GM20000 (cell line): ENCODE measurements at places on chromosomes 5 and 9.

GRCh38 chr9:83511051-83511450 lies 27.1 kb downstream of the FRMD3 start:
- peak; percentile 21 for DNase-seq

- DNase-seq: no peak
Measured at GRCh38 chr9:5453673-5454072, 3.3 kb downstream of the CD274 start.

- DNase-seq: no peak
Measured at GRCh38 chr5:154728939-154729588, 26.1 kb upstream of the LARP1 start.

- no peak for DNase-seq
Measured at GRCh38 chr5:131720714-131721113, 76.1 kb downstream of the FNIP1 start.

- DNase-seq: no peak
Measured at GRCh38 chr5:90227683-90228082, 181.9 kb downstream of the CETN3 start.

GRCh38 chr9:68643901-68644809 lies 60.9 kb upstream of the PIP5K1B start:
- peak; percentile 47 for DNase-seq

- DNase-seq: no peak
Measured at GRCh38 chr9:106481013-106481609, 381.9 kb upstream of the ZNF462 start.

- no peak for DNase-seq
Measured at GRCh38 chr9:95150903-95151302, 166.6 kb downstream of the FANCC start.

GRCh38 chr9:86735772-86736458 lies 211.4 kb downstream of the GAS1 start:
- DNase-seq: no peak

DNA sequence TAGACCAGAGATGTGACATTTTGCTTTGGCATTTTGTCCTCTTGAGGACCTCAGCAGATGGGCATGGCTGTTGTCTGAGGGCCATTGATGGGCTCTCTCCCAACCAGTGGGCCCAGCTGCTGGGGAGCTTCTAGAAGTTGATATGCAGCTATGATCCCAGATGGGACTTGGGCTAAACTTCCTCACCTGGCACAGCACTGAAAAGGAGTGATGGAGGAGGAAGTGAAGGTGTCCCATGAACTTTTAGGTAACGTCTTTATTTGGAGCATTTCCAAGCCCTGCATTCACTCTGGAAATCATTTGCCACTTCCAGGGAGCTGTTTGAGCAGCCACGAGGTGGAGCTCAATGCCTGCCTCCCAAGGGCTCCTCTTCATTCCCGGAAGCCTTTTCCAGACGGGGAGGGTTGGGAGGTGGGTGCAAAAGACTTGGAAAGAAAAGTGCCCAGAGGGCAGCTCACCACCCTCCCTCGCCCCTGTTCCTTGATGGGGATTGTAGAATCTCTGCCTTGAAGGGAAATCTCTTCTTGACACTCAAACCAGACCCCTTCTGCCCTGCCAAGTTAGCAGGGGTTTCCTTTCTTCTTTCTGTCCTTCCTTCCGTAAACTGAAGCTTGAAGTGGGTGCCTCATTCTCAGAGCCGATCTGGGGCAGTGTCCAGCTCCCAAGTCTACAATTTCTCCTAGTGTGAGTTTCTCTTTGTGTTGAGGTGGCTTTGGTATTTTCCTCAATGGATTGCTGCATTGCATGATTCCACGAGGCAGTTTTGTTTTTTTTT lies 18.1 kb upstream of the NEUROG1 start:
- DNase-seq: no peak

- DNase-seq: peak; percentile 84
Measured at GRCh38 chr9:98101868-98102273, 17.2 kb downstream of the TRIM14 start.

GRCh38 chr9:1723522-1724015 lies 291.6 kb upstream of the SMARCA2 start:
- no peak for DNase-seq

DNA sequence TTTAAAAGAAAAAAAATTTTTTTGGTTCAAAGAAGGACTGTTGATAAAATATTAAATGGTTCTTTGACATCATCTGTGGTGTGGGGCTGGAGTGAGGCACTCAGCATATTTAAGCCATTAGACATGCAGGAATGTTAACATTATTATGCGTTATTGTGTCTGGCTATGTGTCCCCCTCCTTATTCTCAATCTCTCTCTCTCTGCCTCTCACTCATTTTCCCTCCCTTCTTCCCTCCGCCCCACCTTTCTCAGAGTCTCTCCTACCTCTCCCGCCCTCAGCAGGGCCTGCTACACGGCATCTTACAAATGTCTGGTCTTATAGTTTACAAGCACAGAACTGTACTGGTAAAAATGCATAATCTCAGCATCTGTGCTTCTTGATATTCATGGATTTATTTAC lies 287.8 kb upstream of the TMEM161B start:
- no peak for DNase-seq

DNA sequence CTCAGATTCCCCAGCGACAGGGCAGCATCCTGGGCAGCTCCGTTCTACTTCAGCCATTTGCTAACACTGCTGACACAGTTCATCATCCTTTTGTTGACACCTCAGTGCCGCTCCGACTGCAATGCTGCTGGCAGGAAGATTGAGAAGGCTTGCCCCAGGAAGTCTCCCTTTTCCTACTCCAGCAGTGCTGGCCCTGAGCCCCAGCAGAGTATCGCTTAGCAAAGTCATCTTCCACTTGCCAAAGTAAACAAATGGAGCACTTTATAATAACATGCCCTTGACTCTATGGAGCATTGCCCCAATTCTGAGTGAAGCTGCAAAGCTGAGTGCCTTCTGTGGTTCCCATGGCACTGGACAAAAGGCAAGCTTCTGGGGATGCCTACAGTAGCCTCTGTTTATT lies 32.2 kb downstream of the PRLR start:
- no peak for DNase-seq

DNA sequence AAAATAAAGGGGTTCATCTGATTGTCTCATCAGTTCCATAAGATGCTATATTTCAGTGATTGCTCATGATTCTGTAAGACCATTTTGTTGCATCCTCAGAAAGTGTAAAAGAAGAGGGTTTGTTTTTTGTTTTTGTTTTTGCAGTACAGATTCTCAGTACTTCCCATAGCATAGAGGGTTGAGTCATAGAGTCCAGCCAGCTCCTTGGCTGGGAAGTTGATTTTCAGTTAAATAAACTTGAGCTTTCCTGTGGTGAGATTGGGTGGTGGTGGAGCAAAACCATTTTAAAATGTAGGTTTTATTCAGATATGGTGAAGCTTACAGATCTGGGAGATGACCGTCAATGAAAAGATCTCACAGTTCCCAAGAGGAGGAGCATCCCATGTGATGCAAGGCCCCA lies 48.2 kb downstream of the DAPK1 start:
- DNase-seq: no peak
